ENCODE measurements at places on chromosomes 3 and 15.

DNA sequence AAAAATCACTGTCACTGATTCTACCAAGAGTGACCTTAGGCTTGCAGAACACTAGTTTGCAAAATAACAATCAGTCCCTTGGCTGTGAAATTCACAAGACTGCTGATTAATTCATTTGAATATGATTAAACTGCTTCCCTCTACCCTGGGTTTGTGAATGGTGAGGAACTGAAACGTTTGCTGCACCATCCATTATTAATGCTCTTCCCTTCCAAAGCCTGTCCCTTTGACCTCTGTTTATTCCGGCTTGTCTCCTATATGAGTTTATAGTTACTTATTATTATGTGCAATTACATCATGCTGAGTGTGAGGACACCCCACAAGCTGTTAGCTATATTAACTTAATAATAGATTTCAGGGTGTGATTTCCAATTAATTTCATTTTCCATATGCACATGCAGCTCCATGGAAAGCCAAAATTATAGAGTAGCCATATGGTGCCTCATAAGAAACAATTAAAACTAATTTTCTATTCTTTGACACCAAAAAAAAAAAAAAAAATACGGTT is 96.5 kb downstream of the SUCLG2 start:
- DNase-seq = no peak

- no peak for DNase-seq
These were observed 130.4 kb upstream of the PLXNA1 start for GRCh38 chr3:126852511-126852910.

- DNase-seq = no peak
These were observed 178.4 kb downstream of the ATP10A start for GRCh38 chr15:25684521-25685431.

- no peak for DNase-seq
These were observed 106.5 kb downstream of the ZNF609 start for GRCh38 chr15:64566629-64567427.

- DNase-seq = no peak
These were observed 7.4 kb upstream of the RIOX2 start for GRCh38 chr3:97979610-97980009.

GRCh38 chr3:173744895-173745294 is 347.4 kb downstream of the NLGN1 start:
- DNase-seq = no peak

GRCh38 chr15:39114690-39115378 is 466.0 kb upstream of the THBS1 start:
- DNase-seq = no peak

- no peak for DNase-seq
These were observed 82.2 kb upstream of the CTDSPL start for GRCh38 chr3:37779289-37780152.

DNA sequence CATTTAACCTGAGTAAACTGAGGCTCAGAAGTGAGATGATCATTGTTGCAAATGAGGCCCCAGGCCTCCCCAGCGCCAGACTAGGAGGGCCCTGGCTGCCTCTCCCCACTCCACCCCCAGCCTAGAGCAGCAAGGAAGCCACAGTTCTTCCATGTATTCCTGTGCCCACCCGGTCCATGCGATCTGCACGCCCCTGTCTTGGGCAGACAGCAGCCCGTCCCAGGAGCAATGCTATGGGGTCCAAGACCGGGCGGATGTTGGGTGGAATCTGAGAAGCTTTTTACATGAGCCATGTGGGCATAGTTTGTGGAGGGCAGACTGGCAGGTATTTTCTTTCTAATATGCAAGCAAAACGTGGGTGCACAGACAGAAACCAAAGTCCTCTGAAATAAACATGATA is 15.1 kb downstream of the SH2D7 start:
- no peak for DNase-seq

DNA sequence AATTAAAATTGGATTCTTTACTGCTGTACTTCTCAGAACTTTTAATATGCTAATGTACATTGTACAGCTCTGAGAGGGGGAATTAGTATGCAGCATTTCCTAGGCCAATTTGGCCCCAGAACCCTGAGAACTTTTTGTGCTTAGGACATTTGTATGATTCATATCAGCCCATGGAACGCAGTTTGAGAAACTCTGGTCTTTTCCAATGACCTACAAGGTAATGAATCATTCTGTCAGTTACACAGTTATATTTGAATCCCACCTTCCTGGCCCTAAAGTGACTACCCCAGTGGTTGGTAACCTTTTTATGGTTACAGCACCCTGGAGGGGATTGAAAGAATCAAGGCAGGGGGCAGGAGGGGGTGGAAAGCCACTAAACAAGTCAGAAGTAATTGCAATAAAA is 25.6 kb upstream of the KBTBD12 start:
- DNase-seq = no peak

GRCh38 chr3:114587986-114588385 is 294.2 kb downstream of the TIGIT start:
- DNase-seq = no peak

- no peak for DNase-seq
These were observed 45.5 kb downstream of the CBLB start for GRCh38 chr3:105823149-105823867.

DNA sequence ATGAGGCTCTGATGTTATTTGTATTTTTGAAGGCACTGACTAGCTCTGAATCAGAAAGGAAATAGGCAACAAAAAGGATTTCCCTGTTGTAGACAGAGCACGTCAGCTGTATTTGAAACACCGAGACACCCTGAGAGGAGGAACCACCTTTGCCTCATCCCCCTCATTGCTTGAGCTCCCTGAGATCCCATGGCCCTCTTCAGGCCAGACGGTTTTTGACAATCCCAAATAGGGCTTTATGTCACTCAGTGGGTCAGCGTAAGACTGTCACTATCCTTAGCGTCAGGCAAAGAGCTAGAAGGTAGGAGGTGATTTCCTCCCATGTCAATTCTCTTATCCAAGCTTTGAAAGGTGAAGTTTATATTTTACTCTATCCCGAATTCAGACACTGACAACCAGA is 254.3 kb downstream of the ZNF621 start:
- DNase-seq = no peak

DNA sequence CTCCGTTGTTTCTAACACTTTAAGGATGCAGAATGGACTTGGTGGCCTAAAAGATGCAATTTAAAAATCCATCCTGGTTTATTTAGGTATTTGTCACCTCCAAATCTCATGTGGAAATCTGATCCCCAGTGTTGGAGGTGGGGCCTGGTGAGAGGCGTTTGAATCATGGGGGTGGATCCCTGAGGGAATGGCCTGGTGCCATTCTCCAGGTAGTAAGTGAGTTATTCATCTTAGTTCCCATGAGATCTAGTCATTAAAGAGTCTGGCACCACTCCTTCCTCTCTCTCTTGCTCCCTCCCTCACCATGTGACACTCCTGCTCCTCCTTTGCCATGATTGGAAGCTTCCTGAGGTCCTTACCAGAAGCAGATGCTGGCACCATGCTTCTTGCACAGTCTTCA is 339.1 kb downstream of the NTRK3 start:
- no peak for DNase-seq

DNA sequence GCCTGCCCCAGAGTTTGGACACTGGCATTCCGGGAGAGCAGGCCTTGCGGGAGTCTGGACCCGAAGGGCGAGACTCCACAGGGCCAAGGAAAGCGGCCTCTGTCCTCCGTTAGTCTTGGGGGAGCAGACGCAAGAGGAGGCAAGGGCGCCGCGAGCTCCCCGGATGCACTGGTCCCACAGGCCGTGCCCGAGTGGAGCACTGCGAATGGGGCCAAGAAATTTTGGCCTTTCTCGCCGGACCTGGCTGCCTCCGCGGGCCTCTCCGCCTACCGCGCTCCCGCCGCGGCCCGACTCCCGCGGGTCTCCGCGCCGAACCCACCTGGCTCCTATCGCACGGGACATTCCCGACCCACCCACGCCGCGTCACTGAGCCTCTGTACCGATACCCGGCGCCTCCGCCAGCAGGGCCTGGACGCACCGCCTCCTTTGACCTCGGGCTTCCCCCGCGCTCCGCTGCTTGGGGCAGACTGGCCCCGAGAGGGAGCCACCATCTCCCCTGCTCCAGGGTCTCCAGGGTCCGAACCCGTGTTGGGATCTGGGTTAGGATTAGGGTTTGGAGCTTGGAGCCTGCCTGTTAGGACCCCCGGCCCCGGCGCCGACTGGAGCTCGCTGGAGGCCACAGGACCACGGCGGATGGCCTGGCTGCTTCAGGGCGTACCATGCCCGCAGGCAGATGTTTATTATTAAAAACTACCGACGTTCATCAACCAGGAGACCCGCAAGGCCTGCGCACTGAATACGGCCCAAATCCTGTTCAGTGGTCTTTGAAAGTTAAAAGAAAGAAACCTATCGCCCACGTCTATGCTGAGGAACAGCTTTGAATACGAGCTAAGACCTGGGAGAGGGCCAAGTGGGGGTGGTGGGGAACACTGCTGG is 11.7 kb downstream of the SHOX2 start:
- no peak for DNase-seq

- DNase-seq = no peak
These were observed 33.8 kb downstream of the DRD3 start for GRCh38 chr3:114144909-114145688.

- DNase-seq = no peak
These were observed 22.9 kb upstream of the UTS2B start for GRCh38 chr3:191353022-191353777.

DNA sequence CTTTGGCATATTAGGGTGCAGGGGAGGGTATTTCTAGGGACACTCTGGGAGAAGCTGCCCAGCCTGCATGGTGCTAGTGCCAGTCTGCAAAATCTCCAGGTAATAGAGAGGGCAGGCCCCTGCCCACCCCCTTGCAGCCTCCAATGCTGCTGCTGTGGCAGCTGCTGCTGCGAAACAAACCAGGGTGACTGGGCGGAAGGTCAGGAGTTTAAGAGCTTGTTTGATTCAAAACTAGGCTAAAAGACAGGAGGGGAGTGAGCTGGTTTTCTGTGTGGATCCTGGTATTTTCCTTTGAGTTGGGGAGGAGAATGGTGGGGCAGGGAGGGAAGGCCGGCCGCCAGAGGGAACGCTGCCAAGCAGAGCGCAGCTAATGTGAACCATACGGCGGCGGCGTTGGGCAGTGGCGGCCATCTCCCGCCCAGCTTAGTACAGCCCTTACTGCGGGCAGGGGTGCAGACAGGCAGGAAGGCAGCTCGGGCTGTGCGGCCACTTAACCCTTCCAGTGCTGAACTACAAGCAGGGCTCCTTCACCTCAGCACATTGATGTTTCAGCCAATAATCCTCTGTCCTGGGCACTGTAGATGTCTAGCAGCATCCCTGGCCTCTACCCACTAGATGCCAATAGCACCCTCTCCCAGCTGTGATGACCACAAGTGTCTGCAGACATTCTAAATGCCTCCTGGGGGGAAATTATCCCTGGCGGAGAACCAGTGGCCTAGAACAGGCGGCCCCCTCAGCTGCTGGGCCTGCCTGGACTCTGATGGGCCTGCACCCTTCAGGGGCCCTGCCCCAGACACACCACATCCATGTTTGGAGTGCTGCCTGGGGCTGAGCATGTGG is 125.7 kb downstream of the EEFSEC start:
- DNase-seq = peak; percentile 17

GRCh38 chr3:2856138-2857133 is 253.7 kb downstream of the IL5RA start:
- DNase-seq = no peak

DNA sequence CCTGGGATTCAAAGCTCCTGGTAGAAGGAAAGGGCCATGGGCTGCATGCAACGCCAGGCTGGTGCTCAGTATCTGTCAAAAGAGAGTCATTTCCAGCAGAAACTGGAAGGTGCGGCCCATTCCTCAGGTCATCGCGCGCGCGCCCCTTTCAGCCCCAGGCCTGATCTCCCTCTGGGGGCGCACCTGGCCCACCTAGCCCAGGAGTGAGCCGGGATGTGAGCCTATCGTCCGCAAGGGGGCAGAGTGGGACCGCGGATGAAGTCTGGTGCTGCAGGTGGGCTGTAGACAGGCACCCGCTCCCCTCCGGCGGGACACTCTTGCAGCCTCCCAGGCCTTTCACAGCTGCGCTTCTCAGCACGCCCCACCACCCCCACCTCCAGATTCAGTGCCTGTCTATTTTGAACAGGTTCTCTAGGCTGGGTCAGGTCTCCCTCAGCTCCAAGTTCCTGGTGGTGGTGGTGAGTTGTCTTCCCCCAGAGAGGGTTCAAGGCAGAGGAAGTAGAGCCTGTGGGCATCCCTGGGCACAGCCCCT is 5.8 kb upstream of the RPL29 start:
- DNase-seq = peak; percentile 63

GRCh38 chr3:197874653-197875052 is 75.3 kb upstream of the RPL35A start:
- no peak for DNase-seq

DNA sequence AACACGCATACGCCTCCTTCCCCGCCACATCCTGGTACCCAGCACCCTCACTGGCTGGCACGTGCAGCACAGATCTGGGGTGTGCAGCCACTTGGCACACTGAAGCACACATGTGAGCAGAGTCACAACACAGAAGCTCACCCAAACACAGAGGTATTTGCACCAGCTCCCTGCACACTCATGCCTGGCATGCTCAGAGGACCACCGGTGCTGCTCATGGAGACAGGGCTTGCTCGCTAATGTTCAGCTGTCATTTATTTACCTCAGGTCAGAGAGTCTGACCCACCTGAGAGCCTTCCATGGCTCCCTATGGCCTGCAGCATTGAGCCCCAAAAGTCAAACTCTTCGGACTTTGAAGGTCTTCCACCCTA is 70.4 kb downstream of the ADAMTS7 start:
- no peak for DNase-seq

DNA sequence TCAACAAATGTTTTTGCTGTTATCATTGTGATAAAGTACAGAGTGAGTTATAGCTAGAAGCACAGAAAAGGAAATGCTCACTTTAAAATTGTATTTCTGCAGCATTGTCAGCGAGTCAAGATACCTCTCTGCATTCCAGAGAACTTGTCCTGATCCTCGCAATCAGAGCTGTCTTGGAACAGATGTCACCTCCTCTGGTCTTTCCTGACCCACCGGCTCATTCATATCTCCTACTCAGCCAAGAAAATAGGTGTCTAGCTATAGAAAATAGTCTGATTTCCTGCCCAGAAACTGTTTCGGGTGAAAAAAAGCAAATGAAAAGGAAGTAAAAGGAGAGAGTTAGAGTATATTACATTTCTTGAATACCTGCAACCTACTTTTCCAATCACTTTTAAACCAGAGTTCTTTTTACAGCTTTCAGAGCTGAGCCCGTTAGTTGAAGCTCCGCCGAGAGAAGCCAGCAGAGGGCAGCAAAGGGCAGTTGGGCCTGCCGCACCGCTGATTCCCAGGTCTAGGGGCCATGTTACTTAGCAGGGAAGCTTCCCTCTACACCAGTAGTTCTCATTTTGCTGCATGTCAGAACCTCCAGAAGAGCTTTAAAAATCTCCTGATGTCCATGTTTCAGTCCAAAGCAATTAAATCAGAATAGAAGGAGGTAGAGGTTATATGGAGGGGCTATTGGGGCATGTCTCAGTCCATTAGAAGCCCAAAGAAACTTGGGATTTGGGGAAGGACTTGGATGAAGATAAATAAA is 185.7 kb upstream of the THRB start:
- peak; percentile 38 for DNase-seq
